Left colon (tissue), 2 donors: ENCODE measurements at places on chromosomes 1 and 21. TPM values are rescaled to one million over a fixed set of nuclear protein-coding genes. Genes with fewer than 3 reads are reported as not detected.
A peak's percentile ranks its signal among the peaks of the same experiment; 100 is the strongest.

DNA sequence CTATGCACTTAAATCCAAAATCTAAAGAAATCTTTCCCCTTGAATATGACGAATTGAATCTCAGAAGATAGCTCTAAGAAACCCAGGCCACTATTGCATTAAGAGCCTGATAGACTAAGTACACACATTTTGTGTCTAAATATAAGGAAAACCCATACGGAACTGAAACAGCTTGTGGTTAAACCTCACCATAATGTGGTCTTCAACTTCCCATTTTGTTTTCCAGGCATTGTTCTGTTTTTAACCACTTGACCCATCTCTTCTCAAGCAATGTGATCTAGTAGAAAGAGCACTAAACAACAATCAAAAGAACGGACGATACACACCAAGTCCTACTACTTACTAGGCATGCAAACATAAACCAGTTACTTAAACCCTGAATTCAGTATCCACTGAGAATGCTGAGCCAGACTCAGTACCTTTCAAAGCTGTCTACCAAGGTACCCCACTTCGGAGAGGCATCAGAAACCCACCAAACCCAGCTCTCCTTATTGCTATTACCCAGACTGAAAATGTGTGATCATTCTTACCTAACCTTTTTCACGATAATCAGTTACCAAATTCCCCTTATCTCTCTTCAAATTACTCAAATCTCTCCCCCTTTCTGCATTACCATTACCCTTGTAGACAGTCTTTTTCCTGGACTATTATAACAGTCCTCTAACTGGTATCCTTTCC lies 12.8 kb downstream of the OTUD7B start:
- no peak for DNase-seq

DNA sequence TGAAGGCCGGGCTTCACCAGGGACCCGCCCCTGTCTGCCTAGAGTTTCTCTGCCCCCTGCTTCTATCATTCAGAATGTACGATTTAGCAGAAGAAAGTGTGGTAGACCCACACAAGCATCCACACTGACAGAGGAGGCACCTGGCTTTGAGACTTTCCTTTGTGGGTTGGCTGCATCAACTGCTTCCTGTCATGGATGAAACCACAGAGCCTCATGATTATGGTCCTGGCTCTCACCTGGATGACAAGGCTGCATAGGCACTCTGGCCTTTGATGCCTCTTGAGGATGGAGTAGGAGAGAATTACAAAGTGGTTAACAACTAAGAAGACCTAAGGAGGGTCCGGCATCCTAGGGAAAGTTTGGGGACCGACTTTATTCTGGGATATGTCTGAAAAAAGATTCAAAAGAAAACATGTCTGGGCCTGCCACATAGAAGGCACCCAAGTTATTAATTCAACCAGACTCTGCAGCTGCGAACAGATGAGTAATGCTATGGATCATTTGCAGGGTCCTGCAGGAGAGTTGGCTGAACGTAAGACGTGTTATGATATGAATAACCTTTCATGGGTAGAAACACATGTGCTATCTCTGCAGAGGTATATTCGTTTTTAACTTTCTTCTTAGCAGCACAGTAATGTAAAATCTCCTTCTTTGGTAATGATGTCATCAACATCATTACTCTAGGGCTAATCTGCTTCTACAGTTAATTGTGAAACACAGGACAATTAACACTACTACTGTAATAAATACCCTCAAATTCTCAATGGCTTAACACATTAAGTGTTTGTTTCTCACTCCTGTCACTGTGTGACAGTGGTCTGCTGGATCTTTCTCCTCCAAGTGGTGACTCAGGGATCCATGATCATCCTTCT lies 136.2 kb downstream of the SLC35F3 start:
- no peak for DNase-seq

DNA sequence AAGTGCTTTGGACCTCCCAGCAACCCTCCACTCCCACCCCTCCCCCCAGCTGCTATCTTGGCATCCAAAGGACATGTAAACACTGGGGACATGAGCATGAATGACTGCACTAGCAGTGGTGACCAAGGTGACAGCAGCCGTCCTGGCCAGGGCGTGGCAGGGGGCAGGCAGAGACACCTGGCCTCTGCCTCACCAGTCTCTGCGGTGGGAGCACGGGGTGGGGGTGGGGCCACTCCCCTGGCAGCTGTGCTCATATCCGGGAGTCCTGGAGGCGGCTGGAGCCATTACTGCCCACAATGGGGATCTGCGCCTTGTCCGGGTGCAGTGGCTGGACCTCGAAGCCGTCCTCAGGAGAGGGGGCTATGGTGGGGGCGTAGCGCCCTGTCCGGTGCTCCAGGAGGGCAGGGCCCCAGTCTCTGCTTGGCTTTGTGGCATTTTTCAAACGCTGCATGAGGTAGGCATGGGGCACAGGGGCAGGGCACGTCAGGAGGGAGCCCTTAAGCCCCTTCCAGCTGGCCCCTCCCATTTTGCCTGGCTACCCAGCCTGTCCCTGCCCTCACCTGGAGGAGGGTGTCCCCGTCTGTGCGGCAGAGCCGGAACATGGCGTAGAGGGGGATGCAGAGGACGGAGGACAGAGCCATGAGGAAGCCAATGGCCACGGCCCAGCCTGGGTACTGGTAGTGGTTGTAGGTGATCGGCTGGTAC lies 6.0 kb downstream of the CCDC24 start:
- DNase-seq, result peak; percentile 65

DNA sequence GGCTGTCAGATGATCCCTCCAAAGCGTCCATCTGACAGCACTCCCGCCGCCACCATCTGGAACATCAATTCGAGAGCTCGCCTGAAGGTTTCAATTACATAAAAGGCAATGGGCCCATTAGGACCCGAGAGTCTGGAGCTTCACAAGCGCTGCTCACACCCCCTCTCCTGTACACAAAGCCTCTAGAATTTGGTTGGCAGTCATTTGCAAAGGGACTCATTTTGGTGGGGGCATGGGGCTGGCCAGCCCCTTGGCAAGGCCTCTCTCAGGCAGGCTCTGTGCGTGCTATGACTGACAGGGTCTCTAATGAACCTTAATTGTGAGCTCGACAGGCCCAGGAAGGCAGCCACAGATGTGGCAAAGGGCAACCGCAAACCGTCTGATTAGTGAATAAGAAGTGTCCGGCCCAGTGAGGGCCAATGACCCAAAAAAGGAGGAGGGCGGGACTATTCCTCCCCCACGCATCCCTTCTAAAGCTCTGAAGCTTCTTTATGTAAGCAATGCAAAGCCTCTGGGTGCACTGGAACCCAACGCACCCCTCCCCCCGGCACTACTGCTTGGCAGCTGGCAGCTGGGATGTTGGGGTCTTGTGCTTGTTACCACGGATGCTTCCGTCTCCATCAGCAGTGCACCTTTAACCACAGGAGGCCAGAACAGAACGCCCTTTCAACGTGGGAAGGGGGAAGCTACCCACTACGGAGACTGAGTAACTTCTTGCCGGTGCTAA lies 79.4 kb downstream of the CAPZB start:
- no peak for DNase-seq

DNA sequence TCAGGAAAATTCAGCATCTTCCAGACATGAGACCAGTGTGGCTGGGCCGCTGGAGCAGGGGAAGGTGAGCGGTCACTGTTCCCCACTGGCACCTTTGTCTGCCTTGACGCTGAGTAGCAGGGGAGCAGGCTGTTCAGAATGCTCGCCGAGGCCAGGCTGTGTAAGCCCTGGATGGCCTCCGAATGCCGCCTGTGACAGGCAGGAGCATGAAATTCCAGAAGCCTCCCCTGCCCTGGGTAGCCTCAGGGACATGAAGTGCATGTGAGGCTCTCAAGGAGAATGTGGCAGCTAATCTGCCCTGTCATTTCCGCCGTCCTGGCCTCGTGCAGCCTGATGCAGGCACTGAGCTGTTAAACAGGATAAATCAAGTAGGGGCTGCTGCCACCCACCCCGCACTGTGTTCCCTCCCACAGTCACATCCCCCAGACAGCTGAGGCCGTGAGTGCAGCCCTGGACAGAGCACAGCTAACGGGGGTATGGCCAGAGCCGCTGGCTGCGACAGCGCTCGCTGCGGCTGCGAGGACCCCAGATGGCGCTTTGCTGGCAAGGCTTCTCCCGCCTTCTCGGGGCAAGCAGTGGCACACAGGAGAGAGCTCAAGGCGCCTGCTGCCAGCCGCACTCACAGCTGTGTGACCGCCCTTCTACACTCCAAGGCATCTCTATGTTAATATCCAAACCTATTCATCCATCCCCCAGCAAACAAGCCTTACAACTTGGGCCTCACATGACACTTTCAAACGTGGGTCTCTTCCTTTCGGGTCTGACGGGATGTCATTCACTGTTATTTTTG lies 105.0 kb upstream of the COL6A1 start:
- no peak for DNase-seq

- no peak for DNase-seq
These were observed 32.1 kb downstream of the HSD17B7 start for GRCh38 chr1:162822391-162823200.

DNA sequence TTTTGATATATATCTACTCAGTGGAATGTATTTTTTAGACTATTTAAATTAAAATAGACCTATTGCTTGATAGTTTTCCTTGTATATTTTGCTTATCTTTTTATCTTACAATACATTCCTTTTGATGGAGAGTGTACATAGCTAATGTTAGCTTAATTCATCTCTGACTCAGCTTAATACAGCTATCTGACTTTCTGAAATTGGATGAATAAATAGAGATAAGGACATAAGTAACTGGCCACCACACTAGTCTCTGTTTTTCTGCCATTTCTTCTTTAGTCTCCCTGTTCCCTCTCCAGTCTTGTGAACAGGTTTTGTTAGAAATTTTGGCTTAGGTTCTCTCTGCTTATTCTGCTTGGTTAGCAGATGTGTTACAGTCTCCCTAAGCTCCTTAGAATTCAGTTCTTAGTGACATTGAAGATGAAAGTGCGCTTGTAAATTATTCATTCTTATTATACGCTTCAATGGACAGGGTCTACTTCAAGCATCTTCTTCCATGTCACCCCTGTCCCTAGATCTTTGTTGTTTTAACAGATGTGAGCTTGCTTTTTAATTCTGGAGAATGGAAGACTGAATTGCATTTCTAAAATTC lies 59.6 kb downstream of the XPR1 start:
- no peak for DNase-seq

GRCh38 chr21:46606427-46606813 lies 1.5 kb upstream of the S100B start:
- no peak for DNase-seq

GRCh38 chr1:6097824-6098223 lies 52.1 kb downstream of the KCNAB2 start:
- no peak for DNase-seq

DNA sequence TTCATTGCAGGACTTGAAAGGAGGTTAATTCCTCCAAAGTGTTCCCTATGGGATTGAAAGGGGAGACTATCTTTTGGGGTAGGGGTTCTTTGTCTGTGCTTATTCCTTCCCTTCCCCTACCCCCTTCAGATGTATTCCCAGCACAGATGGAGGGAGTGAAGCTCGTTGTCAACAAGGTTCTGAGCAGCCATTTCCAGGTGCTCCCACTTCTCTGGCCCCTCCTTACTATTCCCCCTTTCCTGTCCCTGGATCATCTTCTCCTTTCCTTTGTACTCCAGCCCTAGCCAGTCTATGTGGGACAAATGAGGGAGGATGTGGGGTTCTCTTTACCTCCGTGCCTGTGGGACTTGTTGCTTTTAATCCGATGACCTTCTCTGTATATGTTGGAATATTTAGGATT lies 899 bp downstream of the TOMM40L start:
- no peak for DNase-seq

DNA sequence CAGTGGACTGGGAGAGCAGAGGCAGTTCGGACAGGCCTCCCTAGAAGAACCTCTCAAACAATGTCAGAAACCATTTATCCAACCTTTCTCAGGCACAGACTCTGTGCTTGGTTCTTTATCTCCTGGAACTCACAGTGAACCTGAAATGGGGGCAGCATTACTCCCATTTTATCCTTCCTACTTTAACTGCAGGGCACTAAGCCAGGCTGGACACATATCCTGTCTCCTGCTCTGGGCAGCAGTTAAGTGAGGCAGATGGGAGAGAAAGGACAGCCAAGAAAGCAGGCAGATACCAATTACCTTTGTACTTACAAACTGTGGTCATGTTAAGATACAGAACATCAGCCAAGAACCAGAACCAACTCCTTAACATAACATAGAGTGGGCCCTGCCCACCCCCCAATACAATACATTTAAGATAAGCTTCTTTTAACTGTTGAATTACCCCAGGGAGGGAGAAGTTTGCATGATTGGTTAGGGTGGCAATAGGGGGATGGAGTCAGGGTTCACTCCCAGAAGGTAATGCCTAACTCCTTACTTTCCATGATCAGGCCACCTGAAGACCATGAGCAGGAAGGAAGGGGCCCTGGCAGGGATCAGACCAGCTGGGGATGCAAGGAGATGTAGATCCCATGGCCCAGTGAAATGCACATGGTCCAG lies 10.9 kb downstream of the KDF1 start:
- DNase-seq, result no peak

GRCh38 chr1:232923739-232924386 lies 26.5 kb upstream of the NTPCR start:
- no peak for DNase-seq

DNA sequence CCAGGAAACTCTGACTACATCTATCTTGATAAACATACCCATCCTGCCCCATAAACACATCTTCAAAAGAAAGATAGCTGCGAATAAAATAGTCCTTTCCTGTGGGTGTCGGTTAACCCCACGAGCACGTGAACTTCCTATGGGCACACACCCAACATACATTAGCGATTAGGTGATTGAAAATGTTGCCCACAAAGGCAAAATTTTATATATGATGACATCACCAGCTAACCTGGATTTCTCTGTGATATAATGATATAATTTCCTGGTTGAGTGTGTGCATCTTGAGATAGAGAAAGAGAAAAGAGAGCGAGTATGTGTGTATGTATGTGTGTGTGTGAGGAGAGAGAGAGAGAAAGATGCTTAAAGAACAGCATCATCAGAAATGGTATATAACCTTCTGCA lies 296.1 kb downstream of the PTPRC start:
- DNase-seq, result no peak

GRCh38 chr1:167950569-167950968 lies 13.7 kb upstream of the MPC2 start:
- DNase-seq, result no peak

DNA sequence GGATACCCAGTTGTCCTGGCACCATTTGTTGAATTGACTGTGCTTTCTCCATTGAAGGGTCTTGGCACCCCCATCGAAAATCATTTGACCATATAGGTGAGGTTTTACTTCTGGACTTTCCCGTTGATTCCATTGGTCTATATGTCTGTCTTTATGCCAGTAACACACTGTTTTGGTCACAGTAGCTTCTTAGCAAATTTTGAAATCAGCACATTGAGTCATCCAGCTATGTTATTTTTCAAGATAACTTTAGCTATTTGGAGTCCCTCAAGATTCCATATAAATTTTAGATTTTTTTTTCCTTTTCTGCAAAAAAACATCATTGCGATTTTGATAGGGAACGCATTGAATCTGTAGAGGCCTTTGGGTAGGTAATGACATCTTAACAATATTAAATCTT lies 235.6 kb downstream of the SMYD3 start:
- DNase-seq, result no peak

- no peak for DNase-seq
These were observed 29.4 kb downstream of the RCSD1 start for GRCh38 chr1:167659450-167659849.

OR2AJ1 gene
- total RNA-seq, result not detected

KLHDC8A gene
- 0.59 TPM for total RNA-seq

FAM72B gene
- not detected for total RNA-seq

SOX13 gene
- 36.2 TPM for total RNA-seq

TSPEAR gene
- total RNA-seq, result 0.09 TPM

FCRL2 gene
- 1.2 TPM for total RNA-seq

LCE1E gene
- not detected for total RNA-seq

AMY2A gene
- total RNA-seq, result 2.5 TPM
